ENCODE measurements at places on chromosomes 2 and 18.

GRCh38 chr2:142877216-142877838 is at the start of gene KYNU:
Gene KYNU (plus strand): TSS chr2:142877664. CDS start chr2:142885368, 7,704 bp downstream.
- peak; percentile 4 for DNase-seq

GRCh38 chr2:10579441-10579840 is 110.3 kb downstream of the NOL10 start:
- DNase-seq: no peak

DNA sequence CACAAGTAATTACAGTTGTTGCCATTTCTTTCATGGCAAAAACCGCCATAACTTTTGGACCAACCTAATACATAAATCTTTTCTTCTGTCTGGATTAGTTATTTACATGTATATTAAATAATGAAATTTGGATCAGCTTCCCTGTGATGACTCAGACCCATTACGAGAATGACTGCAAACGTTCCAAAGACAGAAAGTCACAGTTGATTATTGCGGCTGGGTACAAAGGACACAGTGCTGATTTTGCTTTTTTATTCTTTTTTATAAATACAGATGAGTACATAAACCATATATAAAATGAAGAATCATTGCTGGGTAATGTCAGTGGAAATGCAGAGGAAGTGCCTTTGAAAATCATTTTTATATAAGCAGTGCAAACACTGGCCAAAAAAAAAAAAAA is 126.2 kb downstream of the TWIST2 start:
- no peak for DNase-seq

- DNase-seq: no peak
These were observed 5.9 kb downstream of the SP9 start for GRCh38 chr2:174340400-174341292.

DNA sequence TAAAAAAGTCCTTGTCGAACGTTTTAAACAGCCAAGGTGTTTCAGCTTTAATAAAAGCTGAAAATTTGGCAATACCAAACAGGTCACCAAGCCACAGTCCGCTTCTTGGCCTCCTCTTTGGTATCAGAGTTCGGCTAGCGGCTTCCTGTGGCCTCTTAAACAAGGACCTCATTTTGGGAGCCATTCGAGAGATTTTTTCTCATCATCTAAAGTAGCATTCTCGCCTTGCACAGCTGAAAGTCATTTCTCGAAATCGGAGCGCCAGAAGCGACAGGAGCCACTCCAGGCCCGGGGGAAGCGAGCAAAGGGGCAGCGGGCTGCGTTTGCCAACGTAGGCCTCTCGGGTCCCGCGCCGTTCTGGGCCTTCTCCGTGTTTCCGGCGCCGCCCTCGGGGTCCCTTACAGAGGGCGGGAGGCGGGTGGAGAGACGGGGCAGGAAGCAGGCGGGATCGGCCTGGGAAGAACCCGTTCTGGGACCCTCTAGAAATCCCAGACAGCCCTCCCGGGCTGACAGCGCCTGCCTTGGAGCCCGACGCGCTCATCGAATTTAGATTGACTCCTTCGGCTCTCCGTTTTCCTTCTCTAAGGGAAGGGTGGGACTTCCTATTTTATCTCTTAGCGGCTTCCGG is 522 bp upstream of the ZNF407 start:
- DNase-seq: no peak

GRCh38 chr2:185628985-185629384 is 109.6 kb upstream of the FSIP2 start:
- no peak for DNase-seq

- DNase-seq: no peak
These were observed 154.1 kb upstream of the ZNF804A start for GRCh38 chr2:184444217-184444616.

- no peak for DNase-seq
These were observed 217.0 kb downstream of the ZFP36L2 start for GRCh38 chr2:43009448-43009847.

DNA sequence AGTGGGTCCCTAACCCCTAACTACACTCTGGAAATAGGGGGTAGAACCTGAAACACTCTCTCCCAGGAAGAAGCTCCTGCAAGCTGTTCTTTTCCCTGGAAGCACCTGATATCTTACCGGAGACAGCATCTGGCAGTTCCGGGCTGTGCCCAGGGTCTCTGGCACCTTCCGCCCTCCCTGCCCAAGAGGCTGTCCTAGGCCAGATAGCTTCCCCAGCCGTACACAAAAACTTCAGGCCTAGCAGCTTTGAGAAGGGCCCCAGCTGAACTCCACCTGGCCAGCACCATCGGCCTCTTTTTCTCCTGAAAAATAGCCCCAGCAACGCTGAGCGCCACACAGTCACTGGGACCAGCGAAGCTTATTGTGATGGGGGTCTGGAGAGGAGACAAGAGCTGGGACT is 9.7 kb downstream of the OSR1 start:
- no peak for DNase-seq

GRCh38 chr2:224958462-224958857 is 83.8 kb downstream of the DOCK10 start:
- DNase-seq: no peak

DNA sequence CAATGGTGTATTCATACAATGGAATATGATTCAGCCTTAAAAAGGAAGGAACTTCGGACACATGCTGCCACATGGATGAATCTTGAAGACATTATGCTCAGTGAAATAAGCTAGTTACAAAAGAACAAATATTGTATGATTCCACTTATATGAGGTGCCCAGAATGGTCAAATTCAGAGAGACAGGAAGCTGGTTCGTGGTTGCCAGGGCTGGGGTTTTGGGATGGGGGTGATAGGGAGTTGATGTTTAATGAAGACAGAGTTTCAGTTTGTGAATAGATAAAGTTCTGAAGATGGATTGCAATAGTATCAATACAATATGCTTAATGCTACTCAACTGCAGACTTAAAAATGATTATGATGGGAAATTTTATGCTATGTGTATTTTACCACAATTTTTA is 28.0 kb upstream of the MC2R start:
- no peak for DNase-seq

GRCh38 chr18:57437402-57437765 is 2.2 kb downstream of the ONECUT2 start:
- DNase-seq: no peak
